ENCODE measurements at places on chromosomes 5 and 9.

- peak; percentile 42 for DNase-seq
Measured at GRCh38 chr9:91034976-91035824, 233.6 kb downstream of the SYK start.

GRCh38 chr9:14881006-14881405 lies 29.2 kb downstream of the FREM1 start:
- no peak for DNase-seq

DNA sequence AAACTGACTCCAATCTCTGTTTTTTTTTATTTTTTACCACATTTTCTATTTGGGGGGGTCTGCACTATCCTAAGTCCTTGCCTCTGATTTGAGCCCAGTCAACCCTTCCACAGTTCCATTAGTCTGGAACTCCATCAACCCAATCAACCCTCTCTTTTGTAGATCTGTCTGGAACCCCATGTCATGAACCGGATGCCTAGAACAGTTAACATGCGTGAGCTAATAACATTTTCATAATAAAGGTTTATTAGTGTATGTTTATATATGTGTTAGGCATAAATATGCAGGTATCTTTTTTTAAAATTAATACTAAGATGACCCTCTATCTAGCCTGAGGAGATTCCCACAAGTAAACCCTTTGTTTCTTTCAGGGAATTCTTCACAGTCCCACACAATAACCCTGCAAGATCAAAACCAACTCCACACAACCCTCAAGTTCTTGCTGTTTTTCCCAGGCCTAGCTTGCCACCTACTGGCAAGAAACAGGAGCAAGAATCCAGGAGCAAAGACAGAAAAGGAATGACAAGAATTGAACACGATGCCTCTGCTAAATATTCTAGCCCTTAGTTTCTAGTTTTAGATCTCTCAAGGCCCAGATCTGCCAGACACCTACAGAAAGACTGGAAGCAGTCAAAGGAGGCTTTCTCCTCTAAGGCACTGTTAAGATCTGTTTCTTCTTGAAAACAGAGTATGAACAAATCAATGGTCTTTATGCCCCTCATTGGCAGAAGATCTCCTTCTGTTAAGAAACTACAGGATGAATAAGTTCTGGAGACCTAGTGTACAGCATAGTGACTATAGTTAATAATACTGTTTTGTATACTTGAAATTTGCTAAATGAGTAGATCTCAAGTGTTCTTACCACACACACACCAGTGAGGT lies 100.4 kb downstream of the TRIM36 start:
- no peak for DNase-seq

- no peak for DNase-seq
Measured at GRCh38 chr9:95533996-95534680, 17.4 kb upstream of the PTCH1 start.

- DNase-seq: no peak
Measured at GRCh38 chr9:78406146-78406545, 109.2 kb downstream of the PSAT1 start.

GRCh38 chr9:7394002-7394774 lies 405.4 kb downstream of the DMAC1 start:
- no peak for DNase-seq

DNA sequence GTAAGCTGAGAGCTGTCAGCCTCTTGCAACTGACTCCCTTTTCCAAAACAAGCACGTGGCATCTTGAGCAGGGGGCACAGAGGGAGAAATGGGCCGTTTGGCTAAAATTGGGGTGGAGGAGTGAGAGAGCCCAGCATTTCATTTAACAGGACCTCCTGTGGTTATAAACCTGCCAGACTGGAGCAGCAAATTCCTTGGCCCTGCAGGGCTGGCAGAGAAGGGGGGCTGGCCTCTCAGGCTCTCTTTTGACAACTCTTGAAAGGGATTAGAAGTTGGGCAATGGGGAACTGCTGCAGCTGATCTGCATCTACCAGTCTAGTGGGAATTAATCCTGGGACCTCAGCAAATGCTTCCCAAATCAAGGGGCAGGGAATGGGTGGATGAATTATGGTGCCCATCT lies 7.2 kb upstream of the POU4F3 start:
- DNase-seq: no peak

GRCh38 chr9:113311961-113312360 lies 8.8 kb upstream of the RNF183 start:
- DNase-seq: no peak

DNA sequence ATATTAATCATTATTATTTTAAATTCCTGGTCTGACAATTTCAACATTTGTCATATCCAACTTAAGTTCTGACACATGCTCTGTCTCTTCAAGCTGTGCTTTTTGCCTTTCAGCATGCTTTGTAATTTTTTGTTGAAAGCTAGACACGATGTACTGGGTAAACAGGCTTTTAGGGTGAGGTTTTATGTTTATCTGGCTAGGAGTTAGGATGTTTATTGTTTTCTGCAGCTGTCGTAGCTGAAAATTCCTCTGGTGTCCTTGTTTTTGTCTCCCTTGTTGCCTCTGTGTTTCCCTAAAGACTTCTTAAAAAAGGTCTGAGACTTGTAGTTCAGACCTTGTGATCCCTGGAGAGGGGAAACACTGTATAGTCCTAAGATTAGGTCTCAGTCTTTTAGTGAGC lies 20.6 kb downstream of the TUT7 start:
- no peak for DNase-seq

DNA sequence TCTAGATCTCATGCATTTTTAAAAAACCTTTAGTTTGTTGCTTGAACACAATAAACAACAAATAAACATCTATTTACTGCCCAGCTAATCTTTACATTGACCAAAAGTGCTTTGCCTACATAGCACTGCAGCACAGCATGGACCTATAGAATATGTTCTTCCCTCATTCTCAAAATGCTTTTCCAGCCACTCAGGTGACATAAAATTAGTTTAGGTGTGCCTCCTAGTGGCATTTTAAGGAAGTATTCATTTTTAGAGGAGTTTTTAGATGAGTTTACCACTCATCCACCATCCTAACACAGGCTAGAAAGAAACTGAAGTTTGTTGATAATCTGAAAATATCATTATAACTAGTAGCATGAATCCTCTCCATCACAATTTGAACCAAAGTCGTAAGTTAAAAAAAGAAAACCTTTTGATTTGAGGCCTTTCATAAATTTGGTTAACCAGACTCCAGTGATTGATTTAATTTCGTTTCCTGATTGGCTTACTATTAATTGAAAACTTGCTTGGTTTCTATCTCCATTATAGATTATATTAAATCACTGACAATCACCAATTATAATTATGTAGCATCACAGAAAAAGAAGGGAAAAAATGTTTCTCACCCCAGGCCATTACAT lies 12.6 kb downstream of the PLGRKT start:
- DNase-seq: peak; percentile 32

- DNase-seq: no peak
Measured at GRCh38 chr5:157477814-157478494, 17.9 kb downstream of the NIPAL4 start.

DNA sequence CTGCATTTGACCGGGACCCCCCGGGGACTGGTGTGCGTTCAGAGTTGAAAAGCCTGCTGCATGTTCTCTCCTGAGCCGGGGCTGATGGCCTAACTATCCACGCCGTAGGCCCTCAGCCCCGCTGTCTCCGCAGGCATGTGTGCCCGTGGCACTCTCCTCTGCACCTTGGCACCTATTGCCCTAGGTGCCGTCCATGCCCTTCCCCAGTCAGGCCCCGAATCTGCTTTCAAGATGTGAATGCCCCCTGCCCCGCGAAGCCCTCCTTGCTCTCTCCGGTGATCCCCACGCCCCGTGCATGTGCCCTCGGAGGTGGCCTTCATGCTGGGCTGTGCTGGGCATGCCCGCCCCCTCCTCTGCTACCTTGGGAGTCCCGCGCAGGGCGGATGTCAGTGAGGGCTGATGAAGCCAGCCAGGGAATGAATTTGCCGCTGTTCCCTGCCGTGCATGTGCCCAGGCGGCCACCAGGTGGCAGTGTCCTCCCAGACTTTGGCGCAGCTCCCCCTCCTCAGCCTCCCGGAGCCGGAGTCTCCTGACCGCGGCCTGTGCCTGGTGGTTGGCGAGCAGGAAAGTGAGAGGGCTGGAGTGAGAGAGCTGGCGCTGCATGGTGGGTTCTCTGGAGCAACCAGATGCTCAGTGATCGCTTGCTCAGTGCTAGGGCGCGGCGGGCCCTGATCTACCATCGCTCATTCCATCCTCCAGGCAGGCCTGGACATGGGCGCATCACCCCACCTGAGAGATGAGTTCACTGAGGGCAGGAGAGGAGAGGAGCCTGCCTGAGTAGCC lies 112.9 kb upstream of the LMX1B start:
- peak; percentile 83 for DNase-seq

DNA sequence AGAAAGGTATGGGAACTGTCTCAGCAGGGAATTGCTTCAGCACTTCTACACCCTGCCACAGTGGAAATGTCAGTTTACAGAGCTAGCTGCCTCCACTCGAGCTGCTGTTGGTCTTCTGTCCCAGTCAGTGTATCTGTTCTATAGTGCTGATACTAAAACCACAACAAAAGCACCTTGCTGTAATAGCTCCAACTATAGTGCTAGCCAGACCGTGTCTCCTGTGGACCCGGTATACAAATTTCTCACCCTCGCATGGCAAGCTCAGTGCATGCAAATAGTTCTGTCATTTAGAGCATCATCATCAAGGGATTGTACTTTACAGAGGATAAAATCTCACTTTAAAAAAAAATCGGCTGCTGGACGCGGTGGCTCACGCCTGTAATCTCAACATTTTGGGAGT lies 51.5 kb upstream of the IQGAP2 start:
- peak; percentile 75 for DNase-seq

- DNase-seq: no peak
Measured at GRCh38 chr5:93674138-93674537, 67.3 kb downstream of the POU5F2 start.
